ENCODE measurements at places on chromosomes 16 and 17. TPM values are rescaled to one million over a fixed set of nuclear protein-coding genes. Genes with fewer than 3 reads are reported as not detected.

Gene FBXL16
- 4.3 TPM for total RNA-seq

- H3K27ac ChIP-seq, result no peak overlapping the region
- no peak for DNase-seq
- H3K4me1 ChIP-seq, result peaks cover 12% of the 10 kb centered on the region
- H3K36me3 ChIP-seq, result no peaks in the 10 kb centered on the region
Measured at GRCh38 chr17:41392278-41392677, 5.1 kb downstream of the KRT31 start.

DNA sequence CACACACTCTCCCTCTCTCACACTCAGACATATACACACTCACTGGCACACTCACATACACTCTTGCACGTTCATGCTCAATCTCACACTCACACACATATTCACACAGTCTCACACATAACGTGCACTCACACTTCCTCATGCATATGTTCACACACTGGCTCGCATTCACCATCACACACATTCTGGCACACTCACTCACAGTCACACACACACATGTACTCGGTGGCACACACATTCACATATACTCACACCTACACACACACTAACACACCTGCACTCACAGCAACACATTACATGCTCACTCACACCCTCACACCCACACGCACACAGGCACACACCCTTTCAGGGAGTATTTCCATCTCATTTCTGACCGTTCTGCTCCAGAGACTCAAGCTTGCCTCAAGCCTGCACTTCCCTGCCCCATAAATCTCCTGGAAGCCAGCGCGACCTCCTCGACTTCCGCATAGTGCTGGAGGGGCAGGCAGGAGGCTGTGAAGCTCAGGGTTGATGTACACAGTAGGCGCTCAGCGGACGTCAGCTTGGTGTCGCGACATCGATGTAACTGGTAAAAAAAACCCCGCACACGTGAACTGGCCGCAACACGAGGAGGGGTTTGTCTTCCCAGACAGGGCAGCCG lies 66.7 kb upstream of the FOXF1 start:
- H3K27ac ChIP-seq, result no peak overlapping the region
- H3K4me3 ChIP-seq, result no peak overlapping the region
- no peaks in the 10 kb centered on the region for H3K4me1 ChIP-seq
- H3K27me3 ChIP-seq, result peaks cover 40% of the 10 kb centered on the region

- H3K4me3 ChIP-seq, result peak overlapping the region; percentile 63
- no peak for DNase-seq
Measured at GRCh38 chr17:40485851-40486521, 15.4 kb downstream of the TNS4 start.

GRCh38 chr16:87436225-87437172 lies 44.4 kb downstream of the MAP1LC3B start:
- no peak overlapping the region for H3K4me3 ChIP-seq
- DNase-seq, result no peak
- H3K27ac ChIP-seq, result no peak overlapping the region
- peaks cover 6% of the 10 kb centered on the region for H3K36me3 ChIP-seq

DNA sequence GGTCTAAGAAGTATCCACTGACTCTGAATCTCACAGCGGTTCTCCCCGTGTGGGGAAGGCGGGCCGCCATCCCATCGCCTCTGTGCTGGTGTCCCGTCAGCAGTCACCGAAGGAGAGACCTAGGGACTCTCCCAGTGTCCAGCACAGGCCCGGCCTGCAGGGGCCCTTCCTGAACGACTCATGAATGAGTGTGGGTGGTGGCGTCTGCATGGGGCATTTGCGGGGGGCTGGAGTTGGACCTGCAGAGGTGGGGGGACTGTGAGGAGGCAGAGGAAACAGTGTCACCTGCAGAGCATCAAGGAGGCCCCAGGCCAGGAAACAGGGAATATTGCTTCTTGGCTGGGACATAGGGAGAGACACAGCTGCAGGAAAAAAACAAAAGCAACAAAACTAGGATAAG lies 10.3 kb downstream of the KCNG4 start:
- H3K4me3 ChIP-seq, result no peak overlapping the region
- no peaks in the 10 kb centered on the region for H3K36me3 ChIP-seq
- H3K4me1 ChIP-seq, result peaks cover 6% of the 10 kb centered on the region
- DNase-seq, result no peak
- peaks cover 6% of the 10 kb centered on the region for H3K27me3 ChIP-seq

GRCh38 chr17:75684924-75685323 lies 17.8 kb downstream of the SAP30BP start:
- H3K4me3 ChIP-seq, result peak overlapping the region; percentile 54
- peak overlapping the region; percentile 96 for H3K27ac ChIP-seq
- no peak for DNase-seq
- H3K4me1 ChIP-seq, result peaks cover 49% of the 10 kb centered on the region

DNA sequence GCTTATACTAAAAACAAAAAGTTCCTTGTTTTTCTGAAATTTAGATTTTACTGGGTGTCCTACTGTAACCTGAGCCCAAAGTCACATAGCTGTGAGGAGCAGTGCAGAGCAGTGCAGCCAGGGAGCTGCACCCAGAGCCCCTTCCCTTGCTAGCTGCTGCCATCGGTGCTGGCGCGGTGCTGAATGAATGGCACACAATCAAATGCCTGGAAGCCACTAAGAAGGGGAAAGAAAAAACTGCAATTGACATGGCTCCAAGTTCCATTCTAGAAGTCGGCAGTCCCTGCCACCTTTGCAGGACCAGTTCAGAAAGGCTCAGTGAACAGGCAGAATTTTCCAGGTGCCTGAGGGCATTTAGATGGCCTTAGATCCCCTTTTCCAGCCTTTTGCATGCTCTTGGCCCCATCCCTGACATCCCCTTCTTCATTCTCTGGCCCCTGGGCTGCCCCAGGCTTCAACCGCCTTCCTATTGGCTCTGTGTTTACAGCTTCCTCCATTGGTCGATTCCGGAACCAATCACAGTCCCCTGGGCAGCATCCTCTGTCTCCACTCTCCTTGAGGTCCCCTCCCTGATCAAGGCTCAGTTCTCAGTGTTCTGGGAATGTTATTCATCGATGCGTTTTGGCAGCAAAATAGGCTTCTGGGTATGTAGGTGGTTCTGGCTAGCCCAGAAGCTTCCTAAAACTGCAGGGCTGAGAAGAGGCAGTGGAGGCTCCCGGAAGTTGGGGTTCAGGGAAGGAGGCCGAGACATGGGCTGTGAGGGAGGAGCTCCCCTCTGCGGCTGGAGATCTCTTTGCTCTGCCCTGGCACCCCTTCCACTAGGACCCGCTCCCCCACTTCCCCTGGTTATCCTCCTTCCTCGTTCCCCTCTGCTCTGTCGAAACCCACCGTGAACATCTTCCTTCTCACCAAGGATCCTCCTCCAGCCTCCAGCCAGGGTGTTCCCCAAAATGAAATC lies 37.9 kb downstream of the ATP2C2 start:
- no peaks in the 10 kb centered on the region for H3K27me3 ChIP-seq
- no peak overlapping the region for H3K4me3 ChIP-seq
- no peak for DNase-seq

DNA sequence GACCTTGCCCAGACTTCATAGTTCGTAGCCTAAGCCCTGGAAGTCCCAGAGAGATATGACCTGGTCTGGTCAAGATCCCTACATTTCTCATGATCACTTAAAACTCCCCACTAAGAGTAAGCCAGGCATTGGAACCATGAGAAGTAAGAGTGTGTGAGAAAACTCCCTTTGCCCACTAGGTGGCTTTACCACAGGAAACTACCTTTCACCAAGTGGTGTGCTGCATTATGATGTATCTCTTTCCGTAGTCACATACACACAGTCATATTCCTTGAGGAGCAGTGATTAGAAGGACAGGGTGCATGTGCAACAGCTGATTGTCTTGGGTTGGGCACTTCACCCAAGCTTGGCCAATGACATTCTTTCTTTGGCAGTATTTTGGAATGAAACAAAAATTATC lies 639.3 kb downstream of the KCNJ2 start:
- H3K4me1 ChIP-seq, result no peaks in the 10 kb centered on the region
- DNase-seq, result no peak
- no peaks in the 10 kb centered on the region for H3K27me3 ChIP-seq
- no peak overlapping the region for H3K27ac ChIP-seq

DNA sequence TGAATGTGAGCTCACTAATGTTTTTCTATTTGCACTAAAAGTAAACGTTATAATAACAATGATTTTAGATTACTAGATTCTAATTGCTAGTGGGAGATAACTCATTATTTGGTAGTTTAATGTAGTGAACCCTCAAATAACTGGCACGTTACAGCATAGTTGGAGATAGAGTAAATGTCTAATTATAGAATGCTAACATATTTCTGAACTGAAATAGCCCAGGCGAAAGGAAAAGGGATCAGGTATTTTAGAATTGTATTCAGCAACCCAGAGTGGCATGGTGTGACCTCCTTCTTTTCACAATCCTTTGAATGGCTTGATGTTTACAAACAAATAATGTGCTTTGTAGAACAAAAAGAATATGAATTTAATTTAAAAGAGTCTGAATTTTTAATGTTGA lies 1221.2 kb downstream of the CDH8 start:
- H3K4me3 ChIP-seq, result no peak overlapping the region
- H3K27me3 ChIP-seq, result no peaks in the 10 kb centered on the region
- H3K36me3 ChIP-seq, result no peaks in the 10 kb centered on the region
- DNase-seq, result no peak
- H3K27ac ChIP-seq, result no peak overlapping the region

DNA sequence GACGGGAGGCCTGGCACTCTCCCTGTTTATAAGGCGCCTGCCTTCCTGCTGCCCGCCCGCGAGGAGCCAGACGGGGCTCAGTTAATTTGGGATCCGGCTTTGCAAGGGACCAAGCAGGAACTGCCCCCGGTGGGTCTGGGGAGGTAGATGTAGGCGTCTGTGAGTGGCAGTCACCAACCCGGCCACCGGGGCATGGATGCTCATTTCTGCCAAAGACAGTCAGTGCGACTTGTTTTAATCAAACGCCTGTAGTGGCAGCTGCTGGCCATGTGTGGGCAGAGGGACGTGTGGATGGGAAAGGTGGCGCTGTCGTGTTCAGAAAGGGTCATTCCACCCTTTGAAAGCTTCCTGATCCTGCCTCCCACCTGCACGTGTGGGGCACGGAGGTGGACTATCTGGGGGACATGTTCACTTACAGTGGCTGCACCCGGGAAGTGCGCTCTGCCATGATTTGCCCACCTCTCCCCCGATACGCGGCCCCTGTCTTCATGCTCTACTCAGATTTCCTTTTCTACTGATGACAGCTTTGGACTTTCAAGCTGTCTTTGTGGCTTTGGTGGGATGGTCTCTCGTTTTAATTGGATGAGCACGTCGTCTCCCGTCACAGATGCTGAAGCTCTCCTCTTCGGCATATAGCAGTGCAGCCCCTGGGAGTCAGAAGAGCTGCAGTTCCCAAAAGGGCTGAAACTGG lies 60.3 kb upstream of the CIBAR2 start:
- H3K4me3 ChIP-seq, result peak overlapping the region; percentile 86
- H3K4me1 ChIP-seq, result peaks cover 56% of the 10 kb centered on the region
- no peak for DNase-seq
- peaks cover 34% of the 10 kb centered on the region for H3K27me3 ChIP-seq
- H3K27ac ChIP-seq, result peak overlapping the region; percentile 13

GRCh38 chr17:33811984-33812577 lies 443.0 kb upstream of the CCL2 start:
- no peak for DNase-seq
- no peak overlapping the region for H3K4me3 ChIP-seq
- H3K27ac ChIP-seq, result no peak overlapping the region
- H3K27me3 ChIP-seq, result peaks cover 22% of the 10 kb centered on the region
- H3K4me1 ChIP-seq, result peaks cover 5% of the 10 kb centered on the region

DNA sequence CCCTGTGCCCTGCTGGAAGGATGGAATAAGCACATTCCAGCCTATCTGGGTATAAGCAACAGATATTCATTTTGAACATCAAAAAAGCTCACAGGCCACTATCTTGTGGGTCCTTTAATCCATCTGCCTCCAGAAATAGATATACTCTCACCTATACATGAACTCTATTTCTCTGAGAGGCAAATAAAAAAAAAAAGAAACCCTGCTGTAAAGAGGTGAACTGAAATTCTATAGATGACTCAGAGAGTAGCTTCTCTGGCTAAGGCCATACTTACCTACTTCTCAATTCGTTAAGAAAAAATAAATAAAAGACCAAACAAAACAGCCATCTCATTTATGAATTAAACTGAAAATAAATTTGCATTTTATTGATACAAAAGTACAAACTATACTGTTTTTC lies 86.3 kb downstream of the DYNLRB2 start:
- no peak overlapping the region for H3K27ac ChIP-seq
- H3K27me3 ChIP-seq, result no peaks in the 10 kb centered on the region
- H3K36me3 ChIP-seq, result no peaks in the 10 kb centered on the region
- no peak overlapping the region for H3K4me3 ChIP-seq
- no peak for DNase-seq

GRCh38 chr16:901715-902601 lies 68.8 kb downstream of the LMF1 start:
- peaks cover 20% of the 10 kb centered on the region for H3K36me3 ChIP-seq
- DNase-seq, result no peak
- H3K27ac ChIP-seq, result no peak overlapping the region

DNA sequence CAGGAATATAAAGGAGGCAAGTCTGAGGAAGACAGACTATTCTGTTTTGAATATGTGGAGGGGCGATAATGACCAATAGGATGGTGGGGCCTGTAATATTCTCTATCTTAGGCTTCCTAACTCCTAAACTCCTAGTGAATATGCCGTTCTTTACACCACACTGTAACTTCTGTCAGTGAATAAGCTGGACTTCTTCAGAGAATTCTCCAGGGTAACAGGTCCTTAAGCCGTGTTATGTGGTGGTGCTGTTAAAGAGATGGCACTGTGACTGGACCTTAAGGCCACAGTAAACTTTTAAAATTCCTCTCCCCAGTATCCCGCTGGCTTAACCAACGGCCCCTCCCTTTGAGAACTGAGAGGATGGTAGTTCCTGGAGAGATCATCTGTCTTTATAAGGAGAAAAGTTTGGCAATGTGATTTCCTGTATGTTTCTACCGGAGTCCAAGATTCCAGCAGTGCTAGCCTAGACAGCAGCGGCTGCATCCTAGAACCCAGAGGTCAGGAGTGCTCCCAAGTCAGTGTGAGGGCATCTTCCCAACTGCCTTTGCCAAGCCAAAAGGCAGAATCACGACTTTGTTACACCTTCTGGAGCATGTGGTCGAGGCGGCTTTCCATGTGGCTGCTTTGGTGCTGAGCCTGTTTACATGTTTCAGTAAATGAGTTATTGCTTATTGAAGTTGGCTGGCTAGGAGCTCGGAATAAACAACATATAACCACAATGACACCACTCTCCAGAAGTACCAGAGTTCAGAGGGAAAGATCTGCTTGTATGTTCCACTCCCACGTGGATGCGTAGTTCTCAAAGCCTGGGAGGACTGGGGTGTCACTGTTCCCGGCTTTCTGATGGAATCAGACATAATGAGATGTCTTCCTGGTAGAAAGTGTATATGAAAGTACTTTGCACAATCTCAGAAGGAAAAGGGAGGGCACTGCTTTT lies 41.0 kb downstream of the TUBD1 start:
- peak overlapping the region; percentile 32 for H3K27ac ChIP-seq
- H3K27me3 ChIP-seq, result no peaks in the 10 kb centered on the region
- H3K4me3 ChIP-seq, result peak overlapping the region; percentile 39
- H3K4me1 ChIP-seq, result peaks cover 43% of the 10 kb centered on the region

- DNase-seq, result no peak
- H3K27me3 ChIP-seq, result no peaks in the 10 kb centered on the region
- H3K27ac ChIP-seq, result peak overlapping the region; percentile 35
- H3K36me3 ChIP-seq, result peaks cover 46% of the 10 kb centered on the region
- no peak overlapping the region for H3K4me3 ChIP-seq
- peaks cover 8% of the 10 kb centered on the region for H3K4me1 ChIP-seq
Measured at GRCh38 chr16:11752856-11753255, 10.2 kb upstream of the TXNDC11 start.

Measured in type B pancreatic cell (in vitro differentiated cells).